ENCODE measurements at places on chromosomes 2 and 18. TPM values are rescaled to one million over a fixed set of nuclear protein-coding genes. Genes with fewer than 3 reads are reported as not detected.
A peak's percentile ranks its signal among the peaks of the same experiment; 100 is the strongest.

DNA sequence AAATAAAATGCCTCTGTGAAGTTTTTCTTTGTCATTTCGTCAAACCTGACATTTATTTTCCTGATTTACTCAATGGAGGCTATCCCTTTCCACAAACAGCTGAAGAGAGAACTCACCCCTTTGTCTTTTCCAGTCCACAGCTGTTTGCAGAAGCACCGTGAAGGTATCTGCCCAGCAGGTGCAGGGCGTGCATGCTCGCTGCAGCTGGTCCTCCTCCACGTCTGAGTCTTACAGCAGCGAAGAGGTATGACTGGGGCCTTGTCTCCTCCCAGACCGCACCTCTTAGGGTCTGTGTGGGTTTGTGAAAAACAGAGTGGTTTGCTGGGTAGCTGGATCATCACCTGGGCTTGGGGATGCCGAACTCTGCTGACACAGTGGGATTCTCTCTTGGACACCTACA, 9.7 kb downstream of the SPP2 start:
- no peak for DNase-seq

VWC2L gene
- not detected for total RNA-seq

ITGAV gene
- total RNA-seq: 173 TPM

DNA sequence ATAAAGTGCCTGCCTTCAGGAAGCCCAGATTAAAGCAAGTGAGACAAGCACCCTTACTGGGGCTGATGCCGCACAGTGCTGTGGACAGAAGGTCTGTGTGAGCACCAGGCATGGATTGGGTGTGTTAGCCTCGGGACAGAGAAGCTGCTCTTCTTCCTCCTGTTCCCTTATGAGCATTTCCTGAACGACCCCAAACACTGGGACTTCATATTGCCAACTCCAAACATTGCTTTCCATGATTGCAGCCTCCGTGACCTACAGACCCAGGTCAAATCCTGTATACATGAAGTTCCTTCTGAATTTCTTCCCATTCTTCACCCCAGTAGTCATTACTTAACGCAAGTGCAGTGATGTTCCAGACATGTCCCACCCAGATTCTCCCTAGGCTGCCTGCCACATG, 129.8 kb upstream of the ALKAL2 start:
- no peak for DNase-seq

DNA sequence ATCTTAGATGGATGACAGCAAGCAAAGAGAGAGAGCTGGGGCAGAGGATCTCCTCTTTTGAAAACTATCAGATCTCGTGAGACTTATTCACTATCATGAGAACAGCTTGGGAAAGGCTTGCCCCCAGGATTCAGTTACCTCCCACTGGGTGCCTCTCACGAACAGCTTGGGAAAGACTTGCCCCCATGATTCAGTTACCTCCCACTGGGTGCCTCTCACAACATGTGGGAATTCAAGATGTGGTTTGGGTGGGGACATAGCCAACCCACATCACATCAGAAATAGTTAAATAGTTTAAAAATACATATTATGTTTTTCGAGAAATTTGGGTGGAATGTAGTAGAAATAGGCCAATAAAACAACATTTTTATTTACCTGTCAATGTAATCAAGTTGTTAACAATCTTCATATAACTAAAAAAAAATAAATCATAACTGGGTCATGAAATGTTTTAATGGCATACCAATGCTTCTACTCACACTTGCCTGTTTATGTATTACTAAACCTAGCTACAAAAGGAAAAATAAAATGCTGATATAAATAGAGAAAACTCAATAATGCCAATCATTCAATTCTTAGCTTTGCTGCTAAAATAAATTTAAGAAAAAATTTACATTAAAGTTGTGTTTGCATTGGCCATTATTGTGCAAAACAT, 608.9 kb downstream of the SUCLG1 start:
- no peak for DNase-seq

DNA sequence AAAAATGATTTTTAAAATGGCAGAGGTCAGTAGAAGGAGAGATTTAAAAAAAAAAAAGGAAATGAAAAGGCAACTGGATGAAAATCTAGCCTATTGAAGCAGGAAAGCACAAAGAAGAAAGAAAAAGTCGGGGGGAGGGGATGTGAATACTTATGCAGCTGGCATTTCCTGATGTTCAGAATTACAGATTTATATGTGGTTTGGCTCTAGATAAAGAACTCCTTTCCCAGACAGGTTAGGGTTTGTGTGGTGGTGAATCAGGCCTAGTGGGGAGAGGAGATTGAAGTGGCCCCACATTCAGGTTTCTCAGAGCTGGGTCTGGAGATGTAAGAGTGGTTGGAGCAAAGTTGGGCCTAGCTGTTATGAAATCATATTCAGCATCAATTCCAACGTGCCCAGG, 394.4 kb downstream of the FIGN start:
- peak; percentile 73 for DNase-seq

GRCh38 chr18:75208155-75208835, 644 bp downstream of the PTGR3 start:
- DNase-seq: no peak

DNA sequence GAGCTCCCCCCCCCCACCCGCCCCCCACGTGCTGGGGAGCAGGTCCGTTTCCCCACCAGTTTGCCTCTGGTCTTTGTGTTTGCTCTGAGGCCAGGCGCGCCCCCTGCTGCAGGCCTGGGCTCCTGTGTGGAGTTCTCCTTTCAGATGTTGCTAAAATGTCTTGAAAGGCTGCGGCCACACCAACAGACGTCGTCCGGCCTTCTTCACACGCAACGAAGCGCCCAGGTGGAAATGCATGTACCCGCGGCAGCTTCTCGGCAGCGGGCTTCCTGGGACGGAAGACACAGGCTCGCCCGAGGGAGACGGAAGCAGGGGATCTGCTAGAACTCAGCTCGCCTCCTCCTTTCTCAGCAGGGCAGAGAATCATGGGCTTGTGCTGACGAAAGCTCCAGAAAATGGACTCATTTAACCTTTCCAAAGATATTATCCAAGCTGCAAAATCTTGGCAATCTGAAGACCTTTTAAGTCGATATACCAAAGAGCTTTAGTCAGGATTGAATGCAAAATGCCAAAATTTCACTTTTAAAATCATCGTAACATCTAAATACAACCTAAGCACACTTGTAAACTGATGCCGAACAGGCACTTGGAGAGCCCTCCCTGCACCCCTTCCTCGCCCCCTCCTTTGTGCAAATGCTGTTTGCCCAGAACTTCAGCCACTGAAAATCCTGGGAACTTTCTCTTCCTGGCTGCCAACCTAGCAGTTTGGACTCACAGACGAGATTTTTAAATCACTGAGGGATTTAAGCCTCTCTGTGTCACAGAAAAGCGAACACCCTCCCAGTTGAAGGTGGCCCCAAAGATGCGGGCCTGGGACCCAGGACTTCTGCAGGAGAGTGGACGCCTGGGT, 125.5 kb upstream of the ZNF516 start:
- no peak for DNase-seq

- no peak for DNase-seq
Measured at GRCh38 chr2:67486041-67486796, 89.1 kb downstream of the ETAA1 start.

- DNase-seq: no peak
Measured at GRCh38 chr2:237309416-237309815, 104.5 kb downstream of the COL6A3 start.

IL37 gene
- total RNA-seq: not detected

FOXD4L1 gene
- not detected for total RNA-seq

CXCR4 gene
- total RNA-seq: 26.8 TPM

DNA sequence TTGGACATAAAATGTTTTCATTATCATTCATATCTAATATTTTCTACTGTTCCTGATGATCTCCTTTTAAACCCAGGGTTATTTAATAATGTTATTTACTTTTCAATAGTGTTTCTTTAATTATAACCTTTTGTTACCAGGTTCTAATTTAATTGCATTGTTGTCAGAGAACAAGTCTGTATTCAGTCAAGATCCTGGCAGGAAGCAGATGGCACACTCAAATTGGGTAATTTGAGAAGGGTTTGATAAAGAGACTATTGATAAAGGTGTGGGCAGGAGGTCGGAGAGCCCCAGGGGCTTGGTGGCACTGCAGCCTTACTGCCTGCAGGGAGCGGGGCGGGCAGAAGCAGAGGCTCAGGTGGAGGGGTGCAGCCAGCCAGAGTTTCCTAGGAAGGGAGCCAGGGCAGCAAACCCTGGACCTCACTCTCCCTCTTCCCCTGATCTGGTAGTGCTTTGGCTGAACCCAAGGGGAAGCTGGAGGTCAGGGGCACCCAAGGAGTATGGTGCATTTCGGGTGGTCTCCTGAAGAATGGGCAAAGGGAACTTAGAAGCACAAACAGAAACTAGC, 2.3 kb upstream of the KIF1A start:
- DNase-seq: no peak

DNA sequence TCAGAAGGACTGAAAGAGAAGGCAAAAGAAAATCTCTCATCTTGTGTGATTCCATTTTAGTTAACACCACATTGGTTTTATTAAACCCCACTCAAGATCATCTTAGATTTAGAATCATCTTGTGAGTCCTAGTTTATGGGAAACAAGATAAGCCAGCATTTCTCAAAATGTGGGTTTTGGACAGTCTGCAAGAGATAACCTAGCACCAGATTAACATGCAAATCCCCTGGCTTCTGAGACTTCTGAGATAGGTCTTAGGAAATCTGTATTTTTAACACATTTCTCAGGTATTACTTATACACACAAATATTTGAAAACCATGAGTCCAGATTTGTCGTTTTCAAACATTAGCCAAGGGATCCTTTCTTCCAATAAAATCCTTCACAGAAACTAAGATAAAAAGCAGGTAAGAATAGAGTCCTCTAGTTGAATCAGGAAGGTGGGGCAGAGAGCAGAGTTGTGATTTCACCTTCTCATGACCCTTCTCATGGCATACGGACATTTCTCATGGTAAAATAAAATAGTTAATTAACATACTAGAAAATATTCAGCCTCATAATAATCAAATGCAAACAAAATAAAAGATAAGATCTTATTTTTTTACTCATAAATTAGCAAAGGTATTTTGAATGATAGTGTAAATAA, 287.2 kb upstream of the FN1 start:
- no peak for DNase-seq

TMEM247 gene
- total RNA-seq: not detected

GRCh38 chr2:113675875-113676274, 48.8 kb downstream of the RABL2A start:
- DNase-seq: no peak

DNA sequence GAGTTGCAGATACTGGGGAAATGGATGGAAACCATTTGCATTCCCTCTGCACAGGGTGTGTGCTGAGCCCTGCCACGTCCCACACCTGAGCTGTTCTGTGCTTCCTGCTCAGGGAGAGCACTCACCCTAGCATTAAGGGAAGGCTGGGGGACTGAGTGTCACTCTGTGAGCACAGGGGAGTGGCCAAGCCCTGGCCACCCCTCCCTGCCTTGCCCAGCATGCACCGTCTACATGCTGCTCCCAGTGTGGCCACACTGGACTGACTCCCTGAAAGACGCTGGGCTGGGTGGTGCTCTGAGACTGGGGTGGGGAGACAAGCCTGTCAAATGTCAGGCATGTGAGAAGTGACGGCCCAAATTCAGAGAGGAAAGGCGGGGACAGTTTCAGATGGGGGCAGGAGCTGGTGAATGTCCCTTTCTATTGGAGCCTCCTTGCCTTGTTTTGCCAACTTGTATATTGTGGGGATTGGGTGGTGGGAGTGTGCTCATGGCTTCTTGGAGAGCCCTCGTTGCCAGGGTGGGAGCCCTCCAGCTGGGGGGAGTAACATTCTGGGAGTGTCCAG, 298.4 kb upstream of the HS6ST1 start:
- no peak for DNase-seq

DNA sequence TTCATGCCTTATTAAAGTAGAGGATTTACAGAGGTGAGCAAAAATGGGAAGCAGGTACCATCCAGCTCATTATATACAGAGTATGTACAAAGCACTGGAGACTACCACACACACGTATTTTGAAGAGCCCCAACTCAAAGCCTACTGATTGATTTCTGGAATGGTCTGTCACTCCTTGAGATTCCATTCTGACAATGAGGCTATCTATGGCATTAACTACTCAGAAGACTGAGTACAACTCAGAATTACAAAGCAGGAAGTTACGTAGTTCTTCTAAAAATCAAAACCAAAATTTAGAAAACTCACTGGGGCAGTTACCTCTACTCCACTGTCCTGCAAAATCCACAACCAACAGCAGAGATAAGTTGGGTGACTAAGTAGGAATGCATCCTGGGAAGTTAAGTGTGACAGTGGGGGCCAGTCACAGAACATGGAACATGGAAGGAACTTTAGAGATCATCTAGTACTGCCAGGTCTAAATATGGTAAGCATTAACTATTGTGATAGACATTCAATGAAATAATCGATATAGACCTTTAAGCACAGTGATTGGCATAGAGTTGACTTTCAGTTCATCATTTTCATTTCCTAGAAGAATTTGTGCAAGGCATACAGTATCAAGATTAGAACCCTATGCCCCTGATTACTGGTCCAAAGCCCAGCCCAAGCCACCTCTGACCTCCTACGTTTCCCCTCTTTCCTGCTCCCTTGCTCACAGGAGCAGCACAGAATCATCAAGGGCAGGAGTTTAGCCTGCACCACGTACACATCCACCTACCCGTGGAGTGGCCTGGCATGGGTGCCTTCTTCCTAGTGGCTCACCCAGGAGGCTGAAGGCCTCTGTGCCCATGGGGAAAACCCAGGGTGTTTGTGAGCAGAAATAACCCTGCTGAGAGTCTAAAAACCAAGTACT, 80.1 kb upstream of the FOSL2 start:
- DNase-seq: no peak

GRCh38 chr2:69269330-69269729, 117.7 kb downstream of the GFPT1 start:
- DNase-seq: no peak

DNA sequence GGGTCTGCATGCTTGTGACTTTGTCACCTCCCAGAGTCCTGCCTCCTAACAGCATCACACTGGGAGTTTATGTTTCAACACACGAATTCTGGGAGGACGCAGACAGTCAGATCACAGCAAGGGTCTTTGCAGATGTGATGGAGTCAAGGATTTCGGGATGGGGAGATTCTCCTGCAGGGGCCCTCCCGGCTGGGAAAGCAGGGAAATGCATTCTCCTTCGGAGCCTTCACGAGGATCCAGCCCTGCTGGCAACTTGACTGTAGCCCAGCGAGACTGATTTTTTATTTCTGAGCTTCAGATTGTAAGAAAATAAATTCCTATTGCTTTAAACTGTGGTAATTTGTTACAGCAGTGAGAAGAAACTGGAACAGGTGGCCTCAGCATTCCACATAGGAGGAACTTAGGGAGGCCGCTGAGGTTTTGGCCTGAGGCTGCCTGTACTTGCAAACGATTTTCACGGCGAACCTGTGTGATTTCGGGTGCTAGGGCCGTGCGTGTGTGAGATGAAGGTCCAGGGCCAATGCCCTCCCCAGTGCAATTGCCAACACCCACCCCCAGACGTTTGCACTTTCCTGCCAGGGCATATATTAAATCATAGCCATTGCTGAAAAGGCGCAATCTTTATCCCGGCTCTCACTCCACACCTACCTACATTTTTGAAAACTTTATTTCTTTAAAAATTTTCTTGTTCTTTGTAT, 79.8 kb downstream of the ASB1 start:
- DNase-seq: no peak

DNA sequence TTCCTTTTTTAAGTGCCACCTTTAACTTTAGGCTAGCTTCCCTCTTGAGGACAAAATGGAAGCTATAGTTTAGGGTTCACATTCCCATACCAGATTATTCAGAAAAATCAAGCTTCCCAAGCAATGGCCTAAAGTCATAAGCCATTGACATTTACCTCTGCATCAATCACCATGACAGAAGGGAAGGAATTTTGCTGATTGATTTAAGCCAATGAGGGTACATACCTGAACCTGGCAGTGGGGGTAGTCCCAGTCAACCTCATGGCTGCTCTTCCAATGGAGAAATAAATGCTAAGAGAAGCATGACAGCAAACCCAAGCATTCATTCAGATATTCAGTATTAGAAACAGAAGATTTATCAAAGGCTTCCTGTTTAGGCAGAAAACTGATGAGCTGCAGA, 128.4 kb upstream of the CREB1 start:
- no peak for DNase-seq

CNGA3 gene
- not detected for total RNA-seq
